ENCODE measurements at places on chromosomes 11 and 22.

GRCh38 chr11:587546-587945 lies 11.3 kb downstream of the PHRF1 start:
- DNase-seq: no peak

DNA sequence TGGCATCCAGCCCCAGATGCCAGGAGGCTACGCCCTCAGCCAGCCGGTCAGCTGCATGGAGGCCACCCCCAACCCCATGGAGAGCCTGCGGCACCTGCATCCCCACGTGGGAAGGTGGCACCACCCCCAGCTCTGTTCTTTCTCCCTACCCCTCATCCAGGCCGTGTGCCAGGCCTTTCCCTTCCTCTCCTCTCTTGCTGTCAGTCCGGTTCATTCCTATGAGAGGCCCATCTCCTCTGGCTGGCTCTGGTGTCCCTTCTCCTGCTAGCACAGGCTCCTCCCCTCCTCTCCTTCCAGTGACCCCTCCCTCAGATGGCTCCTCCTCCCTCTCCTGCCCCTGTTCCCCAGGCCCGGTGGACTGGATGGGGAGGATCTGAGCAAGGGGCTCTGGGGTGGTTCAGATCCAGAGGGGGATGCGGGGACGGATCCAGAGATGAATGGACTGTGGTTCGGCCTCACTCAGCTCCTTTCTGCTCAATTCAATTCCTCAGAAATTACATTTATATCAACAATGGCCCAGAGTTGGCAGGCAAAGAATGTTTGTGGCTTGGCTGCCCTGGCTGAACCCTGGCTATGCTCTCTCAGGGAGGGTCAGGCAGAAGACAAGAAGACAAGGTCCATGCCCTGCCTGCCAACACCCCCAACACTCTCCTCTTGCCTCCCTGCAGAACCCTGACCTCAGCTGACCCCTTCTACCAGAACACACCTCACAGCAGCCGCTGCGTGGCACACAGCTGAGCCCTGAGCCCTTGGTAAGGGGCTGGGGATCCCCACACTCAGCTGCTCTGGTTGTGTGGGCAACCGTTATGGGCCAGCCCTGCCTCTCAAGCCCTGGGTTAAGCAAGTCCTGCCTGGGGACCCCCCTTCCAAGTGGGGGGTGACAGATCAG lies 18.5 kb upstream of the LRRC10B start:
- no peak for DNase-seq

- no peak for DNase-seq
Measured at GRCh38 chr11:7696424-7696823, 9.9 kb downstream of the OVCH2 start.

DNA sequence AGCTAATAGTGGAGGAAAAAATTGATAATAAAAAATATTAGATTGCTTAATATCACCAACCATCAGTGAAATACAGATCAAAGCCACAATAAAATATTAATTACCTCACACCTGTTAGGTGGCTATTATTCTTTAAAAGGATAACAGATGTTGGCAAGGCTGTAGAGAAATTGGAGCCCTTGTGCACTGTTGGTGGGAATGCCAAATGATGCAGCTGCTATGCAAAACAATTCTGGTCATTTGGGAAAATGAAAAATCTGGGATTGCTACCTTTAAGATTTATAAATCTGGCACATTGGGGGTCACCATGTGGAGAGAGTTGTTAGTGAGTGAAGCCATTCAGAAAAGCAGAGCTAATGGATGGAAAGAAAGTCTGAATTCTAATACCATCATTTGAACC lies 143.4 kb downstream of the FCHSD2 start:
- no peak for DNase-seq

GRCh38 chr11:65879617-65880016 lies at the start of gene CTSW:
TSS of gene CTSW (plus strand) at chr11:65879837. CDS start at chr11:65879855, 18 bp downstream.
- no peak for DNase-seq

GRCh38 chr11:81787584-81788049 lies 946.0 kb downstream of the FAM181B start:
- DNase-seq: peak; percentile 59

DNA sequence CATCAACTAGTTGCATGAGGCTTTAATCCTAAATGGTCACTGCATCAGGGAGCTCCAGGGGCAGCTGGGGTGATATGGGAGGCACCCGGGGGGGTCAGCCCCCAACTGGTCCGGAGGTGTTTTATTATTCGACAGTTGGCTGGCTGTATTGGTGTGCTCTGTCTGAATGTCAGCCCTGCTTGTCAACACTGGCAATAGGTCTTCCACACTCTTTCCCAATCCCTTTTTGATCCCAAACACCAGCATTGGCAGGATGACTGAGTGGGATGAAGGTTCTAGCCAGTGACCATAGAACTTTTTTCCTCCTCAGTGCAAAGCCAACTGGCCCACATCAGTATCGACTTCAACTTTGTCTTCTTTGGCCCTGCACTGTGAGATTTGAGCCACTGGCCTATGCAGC lies 8.9 kb upstream of the LDLRAD3 start:
- DNase-seq: no peak

DNA sequence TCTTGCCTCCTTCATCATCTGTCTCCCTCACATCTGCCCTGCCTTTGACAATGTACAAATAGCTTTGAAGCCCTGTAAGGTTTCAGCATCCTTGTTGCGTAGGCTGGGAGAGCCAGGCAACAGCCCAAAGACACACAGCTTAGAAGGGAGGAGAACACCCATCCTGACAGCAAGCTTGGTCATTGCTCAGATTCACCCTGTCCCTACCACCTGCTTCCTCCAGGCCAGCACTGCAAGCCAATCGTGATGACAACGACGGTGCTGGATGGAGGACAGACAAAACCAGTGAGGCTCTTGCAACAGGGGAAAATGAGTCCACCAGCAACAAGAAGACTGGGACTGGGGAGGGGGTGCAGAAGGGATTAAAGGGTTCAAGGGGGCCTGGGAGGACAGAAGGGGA lies 32.9 kb upstream of the CD5 start:
- no peak for DNase-seq

- no peak for DNase-seq
Measured at GRCh38 chr11:8937159-8937558, 4.4 kb upstream of the C11orf16 start.

- DNase-seq: no peak
Measured at GRCh38 chr11:64112771-64113461, 53.0 kb downstream of the MACROD1 start.

GRCh38 chr11:58506935-58507334 lies 970 bp downstream of the OR5B21 start:
- peak; percentile 54 for DNase-seq

- DNase-seq: no peak
Measured at GRCh38 chr11:131595797-131596196, 225.4 kb downstream of the NTM start.

GRCh38 chr11:95432714-95433503 lies 201.9 kb upstream of the SESN3 start:
- DNase-seq: no peak

DNA sequence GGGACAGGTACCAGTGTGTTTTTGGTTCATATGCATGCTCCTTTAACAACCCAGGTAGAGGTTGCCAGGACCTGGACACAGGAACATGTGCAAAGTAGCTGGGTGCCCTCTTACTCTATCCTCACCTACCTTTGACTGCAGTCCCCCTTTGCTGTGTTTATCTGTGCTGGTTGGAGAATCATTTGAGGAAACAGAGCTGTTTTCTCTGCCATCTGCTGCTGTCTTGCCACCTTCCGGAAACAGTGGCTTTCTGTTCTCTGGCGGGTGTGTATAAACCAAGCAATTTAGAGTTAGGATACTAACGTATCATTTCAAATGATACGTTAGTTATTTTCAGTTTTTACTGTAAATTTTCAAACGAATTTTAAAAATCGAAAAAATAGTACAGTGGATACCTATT lies 171.9 kb upstream of the TTC12 start:
- no peak for DNase-seq

DNA sequence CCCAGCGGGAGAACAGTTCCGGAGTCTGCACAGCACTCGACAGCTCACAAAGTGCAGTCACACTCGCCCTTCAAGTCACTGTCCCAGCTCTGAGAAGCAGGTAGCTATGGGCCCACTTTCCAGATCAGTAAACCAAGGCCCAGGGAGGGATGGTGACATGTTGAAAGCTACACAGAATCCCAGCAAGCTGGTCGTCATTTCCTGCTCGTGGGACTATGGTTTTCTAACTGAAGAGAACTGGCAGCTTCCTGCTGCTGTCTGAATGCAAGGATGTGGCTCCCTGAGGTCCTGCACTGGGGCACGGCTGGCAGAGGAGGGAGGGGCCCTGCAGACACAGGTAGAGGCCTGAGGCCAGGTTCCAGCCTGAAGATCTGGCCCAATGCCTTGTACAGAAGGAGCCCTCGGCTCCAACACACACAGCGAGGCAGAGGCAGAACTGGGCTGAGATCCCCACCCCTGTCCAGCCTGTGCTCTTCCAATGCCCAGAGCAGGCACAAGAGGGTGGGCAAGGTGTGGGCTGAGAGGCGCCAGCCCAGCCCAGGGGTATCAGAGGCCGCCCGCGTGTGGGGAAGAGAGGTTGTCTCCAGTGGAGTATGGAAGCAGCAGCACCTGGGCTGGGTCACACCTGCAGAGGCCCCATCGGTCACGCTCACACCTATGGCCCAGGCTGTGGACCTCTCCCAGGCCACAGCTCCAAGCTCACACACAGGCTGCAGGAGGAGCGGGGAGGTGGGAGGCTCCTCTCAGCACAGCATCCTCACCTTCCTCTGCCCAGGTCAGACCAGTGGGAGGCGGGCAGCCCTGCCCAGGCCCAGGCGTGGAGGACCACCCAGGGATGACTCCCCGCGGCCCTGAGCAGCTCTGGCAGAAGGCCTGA lies 119.2 kb downstream of the PHF21B start:
- DNase-seq: no peak

- DNase-seq: no peak
Measured at GRCh38 chr11:83436855-83437254, 150.7 kb upstream of the CCDC90B start.

GRCh38 chr22:50423956-50424355 lies 50.9 kb downstream of the SBF1 start:
- no peak for DNase-seq

GRCh38 chr11:114928260-114928870 lies 250.0 kb downstream of the NXPE2 start:
- DNase-seq: no peak

- DNase-seq: no peak
Measured at GRCh38 chr11:31645747-31646146, 136.2 kb downstream of the ELP4 start.

DNA sequence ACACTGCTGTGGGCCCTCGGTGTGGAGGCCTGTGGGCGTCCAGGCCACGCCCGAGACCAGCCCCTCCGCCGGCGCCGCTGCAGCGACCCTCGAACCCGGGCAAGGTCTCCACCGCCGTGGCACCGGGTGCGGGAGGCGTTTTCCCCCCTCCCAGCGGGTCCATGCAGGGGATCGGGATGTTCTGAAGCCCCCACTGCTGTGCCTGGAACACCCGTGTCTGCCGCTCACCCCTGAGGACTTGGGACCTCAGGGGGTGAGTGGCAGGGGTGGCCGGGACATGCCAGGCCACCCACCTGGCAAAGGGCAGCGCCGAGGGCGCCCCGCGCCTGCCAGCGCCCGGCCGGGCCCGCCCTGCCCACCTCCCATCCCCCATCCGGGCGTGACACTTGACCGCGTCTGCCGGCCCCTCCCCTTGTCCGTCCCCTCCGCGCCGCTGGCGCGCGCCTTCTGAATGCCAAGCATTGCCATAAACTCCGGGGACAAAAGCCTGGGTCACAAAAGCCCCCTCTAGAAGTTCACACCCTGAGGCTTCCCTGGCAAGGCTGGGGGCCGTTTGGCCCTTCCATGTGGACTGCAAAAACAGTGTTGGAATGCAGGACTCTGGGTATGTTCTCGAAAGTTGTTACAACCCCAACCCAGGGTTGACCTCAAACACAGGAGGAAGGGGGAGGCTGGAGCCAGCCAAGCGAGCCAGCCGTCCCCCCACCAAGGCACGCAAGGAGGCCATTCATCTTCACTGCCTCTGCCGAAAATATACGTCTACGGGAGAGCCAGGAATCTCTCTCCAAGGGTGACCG lies 819 bp upstream of the KCNQ1OT1 start:
- DNase-seq: peak; percentile 77

DNA sequence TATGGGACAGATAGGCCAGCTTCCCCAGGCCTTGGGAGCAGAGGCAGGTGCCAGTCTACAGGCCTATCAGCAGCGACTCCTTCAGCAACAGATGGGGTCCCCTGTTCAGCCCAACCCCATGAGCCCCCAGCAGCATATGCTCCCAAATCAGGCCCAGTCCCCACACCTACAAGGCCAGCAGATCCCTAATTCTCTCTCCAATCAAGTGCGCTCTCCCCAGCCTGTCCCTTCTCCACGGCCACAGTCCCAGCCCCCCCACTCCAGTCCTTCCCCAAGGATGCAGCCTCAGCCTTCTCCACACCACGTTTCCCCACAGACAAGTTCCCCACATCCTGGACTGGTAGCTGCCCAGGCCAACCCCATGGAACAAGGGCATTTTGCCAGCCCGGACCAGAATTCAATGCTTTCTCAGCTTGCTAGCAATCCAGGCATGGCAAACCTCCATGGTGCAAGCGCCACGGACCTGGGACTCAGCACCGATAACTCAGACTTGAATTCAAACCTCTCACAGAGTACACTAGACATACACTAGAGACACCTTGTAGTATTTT lies 26.6 kb upstream of the L3MBTL2 start:
- DNase-seq: no peak

DNA sequence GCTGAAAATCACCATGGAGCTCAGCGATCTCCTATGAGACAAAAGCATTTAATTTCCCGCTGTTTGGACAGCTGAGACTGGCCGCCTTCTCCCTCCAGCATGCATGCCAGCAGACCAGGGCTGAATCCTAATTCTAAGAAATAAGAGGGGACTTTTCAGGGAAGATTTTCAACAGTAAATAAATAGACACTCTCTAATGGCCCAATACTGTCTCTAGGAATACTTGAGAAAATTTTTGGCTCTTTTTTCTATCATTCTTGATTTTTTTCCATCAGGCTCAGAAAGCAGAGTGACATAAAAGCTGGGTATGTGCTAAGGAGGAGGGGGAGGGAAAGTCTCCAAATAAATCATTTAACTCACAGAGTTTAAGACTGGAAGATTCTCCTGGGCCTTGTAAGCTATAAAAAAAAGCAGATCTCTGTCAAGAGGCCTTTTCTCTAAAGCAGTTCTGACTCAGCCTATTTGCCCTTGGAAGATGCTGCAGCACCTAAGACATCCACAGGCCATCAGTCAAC lies 17.6 kb upstream of the SPON1 start:
- no peak for DNase-seq

DNA sequence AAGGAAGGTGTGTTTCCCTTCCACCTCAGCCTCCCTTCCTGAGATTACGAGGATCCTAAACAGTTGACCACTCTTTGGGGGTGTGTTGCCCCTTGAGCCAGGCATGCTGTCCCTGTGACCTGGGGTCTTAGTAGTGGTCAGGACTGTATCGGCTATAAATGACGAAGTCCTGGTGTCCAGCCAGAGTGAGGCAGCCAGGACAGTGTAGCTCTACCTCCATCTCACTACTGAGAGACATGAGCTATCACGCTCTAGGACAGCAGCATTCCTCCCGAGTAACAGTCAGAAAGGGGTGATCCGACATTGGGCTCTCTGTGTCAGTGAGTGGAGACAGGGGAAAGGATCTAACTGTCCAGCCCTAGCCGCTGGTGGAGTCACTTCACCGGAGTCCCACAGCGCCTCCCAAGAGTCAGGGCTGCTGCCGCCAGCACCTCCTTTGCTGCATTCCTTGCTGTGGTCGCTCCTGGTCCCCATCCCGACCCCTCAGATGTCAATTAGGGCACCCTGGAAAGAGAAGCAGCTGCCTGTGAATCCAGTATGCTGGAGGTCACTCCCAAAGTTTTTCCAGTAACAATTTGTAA lies 3.3 kb upstream of the B3GNT6 start:
- no peak for DNase-seq
